ENCODE measurements at places on chromosomes 1 and 21. TPM values are rescaled to one million over a fixed set of nuclear protein-coding genes. Genes with fewer than 3 reads are reported as not detected.

The SLC5A9 gene
- total RNA-seq: not detected

The LAMC2 gene
- 1.8 TPM for total RNA-seq

DNA sequence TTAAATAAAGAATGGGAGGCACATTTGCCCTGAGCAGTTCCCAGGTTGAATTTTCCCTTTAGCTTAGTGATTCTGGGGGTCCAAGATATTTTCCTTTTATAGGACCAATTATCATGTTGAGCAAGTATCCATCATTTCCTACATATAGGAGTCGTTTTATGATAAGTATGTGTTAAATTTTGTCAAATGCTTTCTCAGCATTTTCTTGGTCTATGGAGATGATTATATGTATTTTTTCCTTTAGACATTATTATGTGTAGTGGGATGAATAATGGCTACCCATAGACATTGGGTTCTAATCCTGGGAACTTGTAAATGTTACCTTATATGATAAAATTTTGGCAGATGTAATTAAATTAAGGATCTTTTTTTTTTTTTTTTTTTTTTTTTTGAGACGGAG is 128.7 kb downstream of the LMO4 start:
- H3K4me1 ChIP-seq: no peaks in the 10 kb centered on the region
- no peaks in the 10 kb centered on the region for H3K36me3 ChIP-seq
- no peak overlapping the region for H3K27ac ChIP-seq

GRCh38 chr1:86875722-86876121 is 38.2 kb downstream of the SELENOF start:
- DNase-seq: no peak
- no peak overlapping the region for H3K4me3 ChIP-seq
- no peak overlapping the region for H3K27ac ChIP-seq

DNA sequence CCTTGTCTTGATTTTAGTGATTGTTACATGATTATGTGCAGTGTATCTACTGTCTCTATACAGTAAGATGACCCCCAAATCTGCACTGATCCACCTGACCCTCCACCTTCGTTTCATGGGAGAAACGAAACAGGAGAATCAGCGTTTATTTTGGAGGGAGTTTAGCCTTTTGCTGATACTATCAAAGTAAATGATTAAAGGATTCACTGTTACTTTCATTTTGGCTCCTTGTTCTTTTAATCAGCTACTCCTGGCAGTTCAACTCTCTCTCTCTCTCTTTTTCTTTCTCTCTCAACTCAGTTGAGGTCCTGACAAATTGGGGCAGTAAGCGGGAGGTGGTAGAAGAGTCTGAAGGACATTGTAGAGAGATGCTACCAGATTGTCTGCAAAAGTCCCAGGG is 9.9 kb upstream of the OR6K3 start:
- H3K4me1 ChIP-seq: no peaks in the 10 kb centered on the region
- no peaks in the 10 kb centered on the region for H3K27me3 ChIP-seq
- H3K4me3 ChIP-seq: no peak overlapping the region
